Anterior cingulate cortex (tissue), 58 donors: ENCODE measurements at places on chromosomes 7 and 10.

- no peak for DNase-seq
Measured at GRCh38 chr10:59234816-59235429, 58.5 kb downstream of the PHYHIPL start.

DNA sequence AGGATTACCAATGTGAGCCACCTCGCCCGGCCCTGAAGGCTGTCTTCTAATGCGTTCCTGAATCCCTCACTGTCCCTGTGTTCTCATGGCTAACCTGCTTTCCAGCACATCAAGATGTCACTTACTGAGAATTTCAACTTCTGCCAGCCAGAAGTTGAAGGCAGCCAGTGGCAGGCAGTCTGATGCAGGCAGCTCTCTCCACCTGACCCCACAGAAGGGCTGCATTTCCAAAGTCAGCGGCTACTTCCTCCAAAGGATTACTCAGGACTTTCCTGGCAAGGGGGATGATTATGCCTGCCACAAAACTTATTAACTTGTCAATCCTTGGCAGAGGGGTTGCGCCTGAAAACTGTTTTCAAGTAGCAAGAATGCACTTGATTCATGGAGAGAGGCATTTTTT, 1219.4 kb downstream of the TYW1 start:
- no peak for DNase-seq

- peak; percentile 79 for DNase-seq
Measured at GRCh38 chr10:71999360-72000072, 35.3 kb downstream of the CHST3 start.

DNA sequence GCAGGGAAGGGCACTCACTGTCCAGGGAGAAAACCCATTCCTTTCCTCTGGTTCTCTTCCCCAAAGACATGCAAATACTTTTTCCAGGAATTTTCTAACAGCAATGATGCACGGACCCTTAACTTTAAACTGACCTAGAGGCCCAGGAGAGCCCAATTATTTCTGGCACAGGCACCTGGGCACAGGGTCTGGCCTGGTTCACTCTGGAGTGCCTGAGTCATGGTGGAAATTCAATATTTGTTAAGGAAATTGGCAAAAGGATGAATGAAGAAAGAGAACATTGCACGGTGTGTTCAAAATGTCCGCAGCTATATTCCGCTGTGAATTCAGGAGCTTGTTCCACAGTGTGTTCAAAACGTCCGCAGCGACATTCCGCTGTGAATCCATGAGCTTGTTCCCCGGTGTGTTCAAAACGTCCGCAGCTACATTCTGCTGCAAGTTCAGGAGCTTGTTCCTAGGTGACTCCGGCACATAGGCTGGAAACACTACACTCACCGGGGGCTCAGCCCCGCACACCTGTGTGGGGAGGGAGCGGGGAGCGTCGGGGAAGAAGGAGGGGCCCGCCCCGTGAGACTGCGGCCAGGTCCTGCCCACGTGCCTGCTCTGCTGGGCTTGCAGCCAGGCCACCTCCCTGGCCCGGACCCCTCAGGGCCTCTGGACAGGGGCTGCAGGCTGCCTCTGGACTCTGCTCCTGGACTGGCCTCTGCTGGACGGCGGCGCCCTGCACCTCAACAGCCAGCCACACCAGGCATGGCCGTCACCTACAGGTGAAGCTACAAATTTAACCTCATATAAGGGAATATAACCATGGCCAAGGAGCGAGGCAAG, 72.0 kb upstream of the FAM20C start:
- DNase-seq, result no peak

GRCh38 chr7:96284835-96285234, 37.1 kb downstream of the SLC25A13 start:
- no peak for DNase-seq

DNA sequence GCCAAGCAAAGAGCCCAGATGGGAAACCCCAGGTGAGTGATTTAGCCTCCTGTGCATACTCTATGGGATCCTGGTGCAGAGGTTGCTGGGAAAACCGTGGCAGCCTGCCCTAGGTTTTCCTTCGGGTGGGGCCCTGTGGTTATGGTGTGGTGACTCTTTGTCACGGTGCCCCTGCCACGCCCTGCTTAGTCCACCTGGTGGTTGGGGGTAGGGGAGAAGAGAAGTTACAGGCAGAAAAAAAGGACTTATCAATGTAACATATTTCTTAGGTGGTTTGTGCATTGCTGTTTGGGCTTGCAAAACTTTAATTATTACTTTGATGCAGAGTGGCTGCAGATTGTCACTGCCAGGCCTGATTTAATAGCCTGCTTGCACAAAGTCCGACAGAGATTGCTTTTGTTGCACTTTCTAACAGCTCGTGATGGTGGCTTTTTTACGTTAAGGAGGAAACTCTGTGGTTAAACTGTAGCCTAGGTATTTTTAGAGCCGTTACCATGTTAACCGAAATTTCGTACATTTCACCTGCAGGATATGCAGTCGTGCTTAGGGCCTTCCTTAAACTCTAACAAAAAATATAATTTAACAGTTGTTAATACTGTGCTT, 197.4 kb downstream of the RNLS start:
- no peak for DNase-seq

- DNase-seq, result no peak
Measured at GRCh38 chr7:25586513-25586912, 358.2 kb upstream of the NPVF start.

- DNase-seq, result no peak
Measured at GRCh38 chr10:5594271-5595049, 69.7 kb downstream of the CALML3 start.

DNA sequence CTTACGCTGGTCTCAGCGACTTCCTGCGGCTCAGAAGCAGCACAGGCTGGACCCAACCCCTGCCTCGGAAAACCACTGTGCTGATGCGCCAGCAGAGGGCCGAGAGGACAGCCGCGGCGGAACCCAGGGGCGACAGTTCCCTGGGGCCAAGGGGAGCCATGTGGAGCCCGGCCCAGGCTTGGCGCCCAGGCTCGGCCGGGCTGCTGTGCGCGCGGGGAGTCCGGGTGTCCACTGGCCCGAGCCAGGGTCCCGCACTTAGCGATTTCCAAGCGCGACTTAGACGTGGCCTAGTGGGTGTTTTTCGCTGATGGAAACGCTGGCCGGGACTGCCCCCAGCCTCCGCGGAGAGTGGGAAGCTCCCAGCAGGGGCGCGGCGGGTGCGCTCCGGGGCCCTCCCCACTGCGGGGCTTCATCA, 18.6 kb upstream of the ZNF32 start:
- no peak for DNase-seq

DNA sequence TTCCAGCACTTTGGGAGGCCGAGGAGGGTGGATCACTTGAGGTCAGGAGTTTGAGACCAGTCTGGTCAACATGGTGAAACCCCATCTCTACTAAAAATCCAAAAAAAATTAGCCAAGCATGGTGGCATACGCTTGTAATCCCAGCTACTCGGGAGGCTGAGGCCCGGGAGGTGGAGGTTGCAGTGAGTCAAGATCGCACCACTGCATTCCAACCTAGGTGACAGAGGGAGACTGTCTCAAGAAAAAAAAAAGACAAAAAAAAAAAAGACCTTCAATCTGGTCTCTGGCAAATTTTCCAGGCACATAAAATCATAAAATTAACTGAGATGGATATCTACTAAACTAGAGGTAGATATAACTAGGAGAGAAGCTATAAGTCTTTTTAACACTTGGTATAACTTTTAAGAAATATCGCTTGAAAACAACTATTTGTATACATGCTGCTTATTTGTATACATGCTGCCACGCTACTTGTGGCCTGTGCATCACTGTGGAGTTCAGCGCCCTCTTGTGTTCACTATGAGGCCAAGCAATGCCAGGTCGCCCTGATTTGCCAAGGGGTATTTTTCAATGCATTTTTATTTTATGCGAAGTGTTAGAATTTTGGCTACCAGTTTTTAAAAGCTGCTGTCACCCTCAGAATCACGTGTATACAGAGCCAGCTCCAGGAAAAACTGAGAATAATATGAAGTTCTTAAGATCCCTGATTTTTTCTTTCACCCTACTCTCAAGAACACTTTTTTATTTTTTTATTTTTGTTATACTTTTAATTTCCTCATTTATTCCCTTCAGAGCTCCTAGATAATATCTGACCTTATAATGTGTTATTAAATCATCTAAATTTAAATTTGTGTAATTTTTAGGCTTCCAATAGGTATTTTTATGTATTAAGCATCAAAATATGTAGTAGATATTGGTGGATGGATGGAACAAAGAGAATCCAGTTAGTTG, 26.7 kb downstream of the CYCS start:
- DNase-seq, result peak; percentile 1

DNA sequence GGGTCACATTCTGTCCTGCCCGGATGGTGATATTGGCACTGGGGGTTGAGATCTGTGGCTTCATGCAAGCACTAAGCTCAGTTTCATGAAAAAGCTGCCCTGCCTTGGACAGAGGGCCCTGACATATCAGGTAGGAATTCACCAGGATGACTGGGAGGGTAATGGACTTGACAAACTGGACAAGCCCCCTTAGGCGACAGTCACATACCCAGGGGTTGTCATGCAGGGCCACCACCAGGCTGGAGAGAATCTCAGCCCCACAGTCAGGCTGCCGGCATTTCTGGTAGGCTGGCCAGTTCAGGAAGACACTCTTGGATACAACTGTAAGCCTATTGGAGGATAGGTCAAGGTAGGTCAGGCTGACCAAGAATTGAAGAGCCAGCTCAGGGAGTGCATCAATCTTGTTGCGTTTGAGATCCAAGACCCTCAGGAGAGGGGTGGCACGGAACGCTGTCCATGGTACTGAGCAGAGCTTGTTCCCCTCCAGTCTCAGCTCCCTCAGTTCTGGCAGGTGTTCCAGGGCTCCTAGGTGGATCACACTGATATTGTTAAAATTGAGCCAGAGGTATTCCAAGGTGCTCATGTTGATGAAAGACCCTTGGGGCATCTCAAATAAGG, 824 bp downstream of the LRIT2 start:
- no peak for DNase-seq

DNA sequence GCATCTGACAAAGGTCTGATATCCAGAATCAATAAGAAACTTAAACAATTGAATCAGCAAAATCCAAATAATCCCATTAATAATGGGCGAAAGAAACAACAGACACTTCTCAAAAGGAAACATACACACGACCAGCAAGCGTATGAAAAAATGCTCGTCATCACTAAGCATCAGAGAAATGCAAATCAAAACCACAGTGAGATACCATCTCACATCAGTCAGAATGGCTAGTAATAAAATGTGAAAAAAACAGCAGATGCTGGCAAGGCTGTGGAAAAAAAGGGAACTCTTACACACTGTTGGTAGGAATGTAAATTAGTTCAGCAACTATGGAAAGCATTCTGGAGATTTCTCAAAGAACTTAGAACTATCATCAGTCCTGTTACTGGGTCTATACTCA, 496.7 kb downstream of the SH2D4B start:
- no peak for DNase-seq

DNA sequence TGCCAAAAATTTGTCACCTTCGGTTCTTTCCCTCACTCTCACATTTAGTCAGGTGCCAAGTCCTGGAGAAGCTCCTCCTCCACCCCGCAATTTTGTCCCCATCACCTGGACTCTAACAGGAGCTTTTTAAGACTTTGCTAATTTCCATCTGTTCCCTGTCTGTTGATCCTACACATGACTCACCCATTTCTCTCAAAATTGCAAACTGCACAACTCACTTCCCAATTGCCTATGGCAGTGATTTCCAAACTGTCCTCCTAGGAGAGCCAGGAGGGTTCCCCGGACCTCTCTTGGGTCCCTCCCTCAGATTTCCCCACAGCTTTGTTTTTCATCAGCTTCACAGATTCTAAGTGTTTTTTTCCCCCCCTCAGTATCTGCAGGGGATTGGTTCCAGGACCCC, 120.3 kb downstream of the WNT2 start:
- no peak for DNase-seq

DNA sequence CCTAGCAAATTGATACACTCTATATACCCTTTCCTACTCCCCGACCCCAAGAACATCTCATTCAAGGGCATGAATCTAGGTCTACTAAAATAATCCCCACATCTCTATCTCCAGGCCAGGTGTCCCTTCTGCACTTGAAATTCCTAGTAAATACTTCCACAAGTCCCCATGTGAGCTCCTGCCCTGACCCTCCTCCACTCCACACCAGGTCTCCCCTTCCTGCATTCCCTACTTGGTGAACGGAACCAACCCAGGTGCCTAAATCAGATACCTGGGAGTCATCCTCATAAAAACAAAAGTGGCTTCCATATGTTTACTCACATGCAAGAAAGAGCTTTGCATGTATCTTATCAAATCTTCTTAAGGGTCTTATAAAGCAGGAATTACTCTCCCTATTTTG, 69.2 kb downstream of the COA1 start:
- no peak for DNase-seq

DNA sequence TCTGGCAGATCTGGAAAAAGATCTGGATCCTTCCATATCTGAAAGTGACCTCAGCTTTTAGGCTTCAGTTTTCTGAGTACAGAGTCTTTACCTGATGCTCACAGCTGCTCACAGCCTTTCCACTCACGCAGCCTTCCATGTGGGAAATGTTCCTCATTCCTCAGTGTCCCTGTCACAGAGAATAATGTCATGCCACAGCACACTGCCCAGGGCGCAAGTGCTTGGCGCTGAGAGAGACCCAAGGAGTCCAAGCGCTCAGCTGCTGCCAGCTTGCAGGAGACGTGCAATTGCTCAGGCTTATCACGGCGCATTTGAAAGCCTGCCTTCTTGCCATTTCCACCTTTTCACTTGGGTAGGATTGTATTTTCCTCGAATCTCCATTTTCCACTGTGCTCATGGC, 271.9 kb upstream of the MKI67 start:
- no peak for DNase-seq

DNA sequence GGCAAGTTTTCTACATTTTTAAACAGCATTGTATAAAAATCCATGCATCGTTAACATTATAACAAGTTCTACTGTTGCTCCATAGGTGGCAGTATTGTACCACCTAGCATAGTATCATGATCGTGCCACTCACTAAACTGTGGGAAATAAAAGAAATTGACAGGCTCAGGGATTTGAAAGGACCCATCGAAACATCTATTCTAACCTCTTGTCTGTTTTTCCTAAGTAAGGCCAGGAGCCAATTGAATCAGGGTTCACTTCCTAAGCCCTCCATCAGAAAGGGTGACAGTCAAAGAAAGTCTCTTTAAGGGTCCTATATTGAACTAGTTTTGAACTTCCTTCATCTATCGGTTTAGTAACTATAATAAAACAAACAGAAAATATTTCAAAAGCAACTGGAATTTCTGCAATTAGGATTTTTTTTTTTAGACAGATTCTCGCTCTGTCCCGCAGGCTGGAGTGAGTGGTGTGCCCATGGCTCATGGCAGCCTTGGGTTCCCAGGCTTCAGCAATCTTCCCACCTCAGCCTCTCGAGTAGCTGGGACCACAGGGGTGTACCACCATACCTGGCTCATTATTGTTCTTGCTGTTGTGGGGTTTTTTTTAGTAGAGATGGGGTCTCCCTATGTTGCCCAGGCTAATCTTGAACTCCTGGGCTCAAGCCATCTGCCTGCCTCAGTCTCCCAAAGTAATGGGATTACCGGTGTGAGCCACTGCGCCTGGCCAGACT, 9.4 kb downstream of the HACD1 start:
- DNase-seq, result no peak

GRCh38 chr10:116126239-116126638, 146.8 kb downstream of the GFRA1 start:
- DNase-seq, result no peak
